Cardiac muscle cell (in vitro differentiated cells and primary cell): ENCODE measurements at places on chromosomes 1 and 21. TPM values are rescaled to one million over a fixed set of nuclear protein-coding genes. Genes with fewer than 3 reads are reported as not detected.
A peak's percentile ranks its signal among the peaks of the same experiment; 100 is the strongest.

DNA sequence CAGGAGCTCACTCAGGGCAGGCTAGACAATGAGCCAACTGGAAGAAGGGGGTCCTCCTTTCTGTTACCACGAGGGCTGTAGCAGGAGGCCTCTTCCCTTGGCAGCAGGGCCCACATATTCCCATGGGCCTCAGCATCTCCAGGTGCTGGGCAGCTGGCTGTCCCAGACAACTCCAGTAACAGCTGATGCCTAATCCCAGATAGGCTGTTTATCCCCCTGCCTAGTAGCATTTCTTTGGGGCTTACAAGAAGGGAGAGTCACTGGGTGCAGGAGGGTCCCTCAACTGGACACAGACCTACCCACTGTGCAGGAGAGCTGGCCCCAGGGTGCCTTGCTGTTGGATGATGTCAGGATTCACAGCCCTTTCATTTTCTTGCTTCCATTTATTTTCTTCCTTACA lies 278.2 kb downstream of the DSCAM start:
- no peaks in the 10 kb centered on the region for H3K27me3 ChIP-seq
- H3K4me1 ChIP-seq: no peaks in the 10 kb centered on the region
- H3K36me3 ChIP-seq: no peaks in the 10 kb centered on the region
- no peak overlapping the region for H3K27ac ChIP-seq
- H3K4me3 ChIP-seq: no peak overlapping the region
- DNase-seq: no peak

- DNase-seq: no peak
- H3K27me3 ChIP-seq: no peaks in the 10 kb centered on the region
- H3K27ac ChIP-seq: no peak overlapping the region
- no peak overlapping the region for H3K4me3 ChIP-seq
- H3K4me1 ChIP-seq: peaks cover 23% of the 10 kb centered on the region
- no peaks in the 10 kb centered on the region for H3K36me3 ChIP-seq
Measured at GRCh38 chr1:10208537-10208936, 1.8 kb upstream of the KIF1B start.

- DNase-seq: no peak
- no peaks in the 10 kb centered on the region for H3K36me3 ChIP-seq
- H3K4me1 ChIP-seq: peaks cover 5% of the 10 kb centered on the region
Measured at GRCh38 chr1:91697416-91697815, 188.5 kb downstream of the TGFBR3 start.

- no peak for DNase-seq
- H3K27ac ChIP-seq: peak overlapping the region; percentile 73
- no peaks in the 10 kb centered on the region for H3K27me3 ChIP-seq
Measured at GRCh38 chr1:26102526-26102925, 9.1 kb upstream of the PDIK1L start.

DNA sequence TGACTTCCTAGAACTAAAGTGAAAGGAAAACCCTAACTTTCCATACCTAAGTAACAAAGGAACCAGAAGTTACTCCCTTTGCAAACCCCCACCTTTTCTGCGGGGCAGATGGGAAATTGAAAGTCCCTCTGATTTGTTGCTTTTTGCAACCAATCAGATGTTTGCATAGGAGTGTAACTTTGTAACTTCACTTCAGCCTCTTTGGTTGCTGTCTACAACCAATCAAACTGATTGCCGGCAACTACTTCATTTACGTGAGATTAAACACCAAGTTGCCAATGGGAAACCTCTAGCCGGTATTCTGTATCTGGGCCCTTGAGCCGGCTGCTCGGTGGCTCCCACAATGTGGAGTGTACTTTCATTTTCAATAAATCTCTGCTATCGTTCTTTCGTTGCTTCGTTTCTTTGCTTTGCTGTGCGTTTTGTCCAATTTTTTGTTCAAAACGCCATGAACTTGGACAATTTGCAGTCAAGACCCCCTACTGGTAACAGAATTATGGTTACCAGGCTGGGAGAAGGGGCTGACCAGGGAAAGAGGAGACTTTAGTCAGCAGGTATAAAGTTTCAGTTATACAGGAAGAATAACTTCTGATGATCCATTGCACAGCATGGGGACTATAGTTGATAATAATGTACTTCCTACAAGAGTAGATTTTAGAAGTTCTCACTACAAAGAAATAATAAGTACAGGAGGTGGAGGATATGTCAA lies 69.2 kb upstream of the RGS2 start:
- DNase-seq: no peak
- H3K36me3 ChIP-seq: no peaks in the 10 kb centered on the region
- H3K27me3 ChIP-seq: no peaks in the 10 kb centered on the region
- no peak overlapping the region for H3K4me3 ChIP-seq
- no peaks in the 10 kb centered on the region for H3K4me1 ChIP-seq

DNA sequence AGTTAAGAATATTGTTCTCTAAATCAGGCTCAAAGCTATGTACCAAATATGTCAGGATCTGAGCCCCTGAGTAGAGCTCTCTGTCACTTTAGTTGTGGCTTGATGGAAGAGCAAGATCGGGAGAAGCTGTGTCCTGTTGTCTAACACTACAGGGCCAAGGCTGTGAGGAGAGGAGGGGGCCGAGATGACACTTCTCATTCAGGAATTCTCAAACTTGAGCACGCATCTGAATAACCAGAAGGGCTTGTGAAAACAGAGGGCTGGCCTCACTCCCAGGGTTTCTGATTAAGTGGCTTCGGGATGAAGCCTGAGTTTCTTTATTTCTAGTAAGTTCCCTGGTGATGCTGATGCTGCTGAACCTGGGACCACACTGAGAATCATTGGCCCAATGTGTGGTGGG lies 209.2 kb upstream of the DAB1 start:
- no peaks in the 10 kb centered on the region for H3K27me3 ChIP-seq
- no peak for DNase-seq
- H3K36me3 ChIP-seq: no peaks in the 10 kb centered on the region
- H3K4me1 ChIP-seq: peaks cover 9% of the 10 kb centered on the region

GRCh38 chr1:207838156-207839082 lies 72.5 kb downstream of the CD34 start:
- no peaks in the 10 kb centered on the region for H3K27me3 ChIP-seq
- DNase-seq: no peak
- no peaks in the 10 kb centered on the region for H3K4me1 ChIP-seq
- H3K27ac ChIP-seq: no peak overlapping the region

DNA sequence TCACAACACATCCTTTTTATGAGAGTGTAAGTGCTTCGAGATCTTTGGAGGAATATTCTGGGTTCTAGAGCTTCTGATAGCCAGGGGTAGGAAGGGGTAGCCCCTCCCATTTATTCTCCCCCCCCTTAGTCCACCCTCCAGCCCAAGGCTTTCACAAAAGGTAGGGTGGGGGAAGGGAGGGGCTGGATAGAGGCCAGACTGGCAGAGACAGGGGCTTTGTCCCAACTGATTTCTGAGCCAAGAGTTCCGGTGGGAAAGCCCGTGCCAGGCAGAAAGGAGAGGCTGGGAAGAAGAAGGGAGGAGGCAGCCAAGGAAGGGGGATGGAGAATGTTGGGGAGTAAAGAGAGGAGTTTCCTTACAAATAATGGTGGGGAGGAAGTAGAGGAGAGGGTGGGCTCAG lies 3.1 kb downstream of the BCAN start:
- no peak overlapping the region for H3K4me3 ChIP-seq
- H3K27ac ChIP-seq: no peak overlapping the region
- DNase-seq: no peak
- peaks cover 84% of the 10 kb centered on the region for H3K27me3 ChIP-seq

DNA sequence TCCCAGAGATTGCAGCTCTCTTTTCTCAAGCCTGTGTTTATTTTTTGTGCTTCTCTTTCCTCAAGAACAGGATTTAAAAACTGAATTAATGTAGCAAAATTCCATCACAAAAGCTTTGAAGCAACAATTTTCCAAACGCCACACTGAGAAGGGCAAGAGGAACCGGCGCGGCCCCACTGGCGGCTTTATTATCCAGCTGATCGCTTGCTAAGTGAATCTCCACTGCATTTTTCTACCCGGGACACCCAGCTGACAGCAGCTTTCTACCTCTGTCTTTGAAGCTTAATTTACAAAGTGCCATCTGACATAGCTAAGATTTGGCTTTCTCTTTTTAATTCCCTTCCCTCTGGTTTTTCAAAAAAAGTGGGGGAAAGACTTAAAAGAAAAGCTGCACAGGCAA lies 369.3 kb upstream of the C1orf174 start:
- DNase-seq: no peak
- no peak overlapping the region for H3K4me3 ChIP-seq
- no peak overlapping the region for H3K27ac ChIP-seq
- H3K4me1 ChIP-seq: no peaks in the 10 kb centered on the region
- no peaks in the 10 kb centered on the region for H3K36me3 ChIP-seq

DNA sequence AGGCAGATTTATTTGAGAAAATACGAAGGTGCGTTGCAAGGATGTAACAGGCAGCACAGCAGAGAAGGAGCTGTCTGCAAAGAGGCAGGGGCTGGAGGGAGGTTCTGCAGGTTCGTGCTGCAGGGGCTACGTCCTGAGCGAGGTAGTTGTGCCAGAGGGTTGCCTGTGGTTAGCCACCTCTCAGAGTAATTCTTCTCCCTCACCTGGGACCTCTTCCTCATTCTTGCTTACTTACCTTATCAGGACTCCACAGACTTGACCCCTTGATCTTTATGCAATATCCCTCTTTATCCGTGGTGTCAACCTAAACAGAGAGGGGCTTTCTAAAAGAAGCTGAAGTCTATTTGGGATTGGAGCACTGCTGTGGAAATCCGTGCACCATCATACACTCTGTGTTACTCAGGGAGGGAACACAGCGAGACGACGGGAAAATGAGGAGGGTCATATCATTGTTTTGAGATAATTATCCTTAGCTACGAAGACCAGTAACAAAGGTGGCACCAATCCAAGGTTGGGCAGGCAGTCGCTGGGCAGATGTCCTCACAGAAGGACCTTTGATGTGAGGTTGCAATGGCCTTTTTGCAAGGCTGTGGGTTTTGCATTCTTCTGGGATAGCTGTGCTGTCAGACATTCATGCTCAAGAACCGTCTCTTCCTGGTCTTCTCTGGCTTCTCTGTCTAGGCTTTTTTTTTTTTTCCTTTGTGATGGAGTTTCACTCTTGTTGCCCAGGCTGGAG lies 82.8 kb downstream of the WDR4 start:
- DNase-seq: no peak
- no peak overlapping the region for H3K27ac ChIP-seq
- no peaks in the 10 kb centered on the region for H3K27me3 ChIP-seq
- no peaks in the 10 kb centered on the region for H3K36me3 ChIP-seq

- no peak overlapping the region for H3K4me3 ChIP-seq
- no peak for DNase-seq
- no peak overlapping the region for H3K27ac ChIP-seq
- no peaks in the 10 kb centered on the region for H3K27me3 ChIP-seq
Measured at GRCh38 chr1:15836772-15837669, 10.5 kb upstream of the SPEN start.

GRCh38 chr1:231095595-231095994 lies 55.5 kb upstream of the FAM89A start:
- no peaks in the 10 kb centered on the region for H3K4me1 ChIP-seq
- H3K27me3 ChIP-seq: no peaks in the 10 kb centered on the region
- no peak for DNase-seq
- no peaks in the 10 kb centered on the region for H3K36me3 ChIP-seq
- no peak overlapping the region for H3K4me3 ChIP-seq
- H3K27ac ChIP-seq: no peak overlapping the region

DNA sequence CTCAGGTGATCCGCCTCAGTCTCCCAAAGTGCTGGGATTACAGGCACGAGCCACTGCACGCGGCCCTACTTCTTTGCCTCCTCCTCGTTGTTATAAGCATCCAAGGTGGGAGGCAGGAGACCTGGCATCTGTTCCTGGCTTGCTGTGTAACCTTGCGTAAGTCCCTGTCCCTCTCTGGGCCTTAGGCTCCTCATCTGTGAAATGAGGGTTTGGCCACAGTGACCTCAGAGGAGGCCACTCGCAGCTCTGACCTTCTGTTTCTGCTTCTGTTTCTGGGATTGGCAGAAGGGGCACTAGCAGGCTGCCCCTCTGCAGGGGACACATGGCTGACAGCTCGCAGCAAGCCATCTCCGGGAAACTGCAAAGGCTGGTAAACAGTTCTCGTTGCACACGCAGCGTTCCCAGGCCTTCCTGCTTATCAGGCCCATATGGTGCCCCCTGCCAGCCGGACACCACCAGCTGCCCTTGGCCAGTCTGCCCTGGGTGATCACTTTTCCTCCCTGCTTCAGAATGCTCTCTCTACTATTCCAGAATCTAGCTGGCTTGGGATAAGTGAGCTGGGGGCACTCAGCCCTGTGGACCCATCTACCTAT lies 2.6 kb upstream of the LDLRAP1 start:
- H3K27ac ChIP-seq: no peak overlapping the region
- H3K27me3 ChIP-seq: no peaks in the 10 kb centered on the region
- DNase-seq: no peak
- no peaks in the 10 kb centered on the region for H3K36me3 ChIP-seq
- no peak overlapping the region for H3K4me3 ChIP-seq
- no peaks in the 10 kb centered on the region for H3K4me1 ChIP-seq

DNA sequence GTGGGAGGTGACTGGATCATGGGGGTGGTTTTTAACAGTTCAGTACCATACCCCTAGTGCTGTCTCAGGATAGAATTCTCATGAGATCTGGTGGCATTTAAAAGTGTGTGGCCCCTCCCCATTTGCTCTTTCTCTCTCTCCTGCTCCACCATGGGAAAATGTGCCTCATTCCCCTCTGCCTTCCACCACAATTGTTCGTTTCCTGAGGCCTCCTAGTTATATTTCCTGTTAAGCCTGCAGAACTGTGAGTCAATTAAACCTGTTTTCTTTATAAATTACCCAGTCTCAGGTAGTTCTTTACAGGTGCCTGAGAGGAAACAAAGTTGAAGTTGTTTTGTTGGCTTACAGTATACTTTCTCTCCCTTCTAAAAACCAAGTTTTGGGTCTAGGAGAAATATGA lies 23.1 kb upstream of the SLC22A15 start:
- H3K36me3 ChIP-seq: no peaks in the 10 kb centered on the region
- no peaks in the 10 kb centered on the region for H3K4me1 ChIP-seq
- no peaks in the 10 kb centered on the region for H3K27me3 ChIP-seq

- no peaks in the 10 kb centered on the region for H3K27me3 ChIP-seq
- no peak for DNase-seq
Measured at GRCh38 chr21:43598416-43599120, 60.7 kb downstream of the HSF2BP start.

GRCh38 chr1:22037520-22037919 lies 15.0 kb upstream of the CDC42 start:
- H3K27me3 ChIP-seq: no peaks in the 10 kb centered on the region
- H3K4me3 ChIP-seq: no peak overlapping the region
- H3K36me3 ChIP-seq: no peaks in the 10 kb centered on the region
- peaks cover 10% of the 10 kb centered on the region for H3K4me1 ChIP-seq

GRCh38 chr21:34687745-34688144 lies 19.0 kb downstream of the CLIC6 start:
- H3K27me3 ChIP-seq: peaks cover 35% of the 10 kb centered on the region
- DNase-seq: no peak
- H3K4me1 ChIP-seq: no peaks in the 10 kb centered on the region
- H3K27ac ChIP-seq: no peak overlapping the region
- H3K4me3 ChIP-seq: no peak overlapping the region

Gene VPS13D
- total RNA-seq: 23.5 and 35.7 TPM in 2 replicates

Gene OR10J5
- total RNA-seq: not detected in 2 replicates

Gene NUF2
- 4.5 and 33.7 TPM in 2 replicates for total RNA-seq

Gene FCRL6
- not detected in 2 replicates for total RNA-seq

Gene CHI3L2
- total RNA-seq: not detected in 2 replicates

Gene LYST
- 3.7 and 5.2 TPM in 2 replicates for total RNA-seq
